NCI-H446 treated with DMSO at 0.1 percent for 48 hours (cell line): ENCODE measurements at places on chromosomes 2 and 18.

- DNase-seq = no peak
Observed at GRCh38 chr18:39702888-39703287, 2137.3 kb upstream of the CELF4 start.

DNA sequence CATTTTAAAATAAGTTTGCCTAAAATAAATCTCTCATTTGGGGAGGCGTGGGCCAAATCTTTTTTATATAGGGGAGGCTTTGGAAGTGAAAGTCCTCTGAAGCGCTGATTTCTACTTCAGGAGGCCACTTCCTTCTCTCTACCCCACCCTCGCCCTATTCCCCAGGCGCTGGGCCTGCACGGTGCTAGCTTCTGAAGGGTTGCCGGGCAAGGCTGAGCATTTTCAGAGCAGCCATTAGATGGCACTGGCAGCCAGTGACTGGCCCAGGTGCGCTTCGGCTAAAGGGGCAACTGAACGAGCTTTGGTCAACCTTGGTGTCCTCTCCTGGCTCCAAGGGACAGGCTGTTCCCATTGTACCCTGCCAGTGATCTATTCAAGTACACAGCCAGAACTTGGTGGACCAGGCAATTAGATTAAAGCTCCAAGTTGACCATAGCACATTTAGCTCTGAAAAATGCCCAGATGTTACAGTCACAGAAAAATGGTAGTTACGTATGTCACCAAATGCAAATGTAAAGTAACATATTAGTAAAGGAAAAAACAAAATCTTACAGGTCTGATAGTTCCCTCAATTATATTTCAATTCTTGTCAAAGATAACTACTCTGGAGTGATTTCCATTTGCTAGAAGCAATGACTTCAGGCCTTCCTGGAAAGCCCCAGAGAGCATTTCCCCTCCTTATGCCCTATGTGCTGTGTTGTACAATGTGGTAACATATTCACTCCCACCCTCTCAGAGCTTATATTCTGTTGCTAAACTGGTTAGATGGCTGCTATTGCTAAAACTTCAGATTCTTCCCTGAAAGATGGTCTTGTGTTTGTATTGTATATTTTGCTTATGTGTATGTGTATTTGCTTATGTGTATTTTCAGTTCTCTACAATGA is 2.1 kb downstream of the POMC start:
- DNase-seq = no peak

DNA sequence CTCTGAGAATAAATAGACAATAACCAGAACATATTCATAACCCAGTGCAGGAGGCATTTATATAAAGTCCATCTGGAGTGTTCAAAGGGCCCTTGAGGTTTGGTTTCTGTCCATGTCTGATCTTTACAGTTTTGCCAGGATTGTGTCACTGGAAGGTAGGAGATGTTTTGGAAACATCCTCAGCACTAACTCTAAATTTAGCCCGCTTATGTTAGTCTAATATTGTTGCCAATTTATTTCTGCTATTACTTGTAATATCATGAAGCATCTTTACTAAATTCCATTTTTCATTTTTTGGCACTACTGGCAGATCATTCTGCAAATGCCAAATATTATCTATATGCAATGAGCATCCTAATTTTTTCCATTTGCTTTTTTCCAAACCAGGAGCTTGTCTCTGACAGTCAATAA is 22.4 kb upstream of the REV1 start:
- DNase-seq = peak; percentile 94

- DNase-seq = no peak
Observed at GRCh38 chr2:32358111-32358482, 1.3 kb downstream of the BIRC6 start.
